K562 (cell line): ENCODE measurements at places on chromosomes 5 and 9. TPM values are rescaled to one million over a fixed set of nuclear protein-coding genes. Genes with fewer than 3 reads are reported as not detected.

The TMEM38B gene
- 46.3 and 52.9 TPM in 2 replicates for total RNA-seq

The TRIP13 gene
- 50.0 and 53.2 TPM in 2 replicates for total RNA-seq

The PRDM9 gene
- total RNA-seq: 0.33 and 0.47 TPM in 2 replicates

The PLPP7 gene
- 0.56 and 0.93 TPM in 2 replicates for total RNA-seq

The ECPAS gene
- total RNA-seq: 90.9 and 97.4 TPM in 2 replicates

The CAPSL gene
- total RNA-seq: not detected in 2 replicates

The PAEP gene
- 0.51 and 0.69 TPM in 2 replicates for total RNA-seq

The CDX1 gene
- total RNA-seq: 0.16 TPM in 1 of 2 replicates, not detected in the other

The FOXD4L6 gene
- total RNA-seq: not detected in 2 replicates

The BAAT gene
- total RNA-seq: 0.27 and 0.36 TPM in 2 replicates

The TMEM215 gene
- not detected in 2 replicates for total RNA-seq

The CDKN2A gene
- total RNA-seq: not detected in 2 replicates

The RALGPS1 gene
- 1.9 and 2.6 TPM in 2 replicates for total RNA-seq

The IQGAP2 gene
- total RNA-seq: 15.0 and 17.4 TPM in 2 replicates

The DMGDH gene
- 0.51 and 0.58 TPM in 2 replicates for total RNA-seq

The PELO gene
- 9.6 and 11.3 TPM in 2 replicates for total RNA-seq

The PCDHB5 gene
- total RNA-seq: not detected in 2 replicates

The LOX gene
- total RNA-seq: 0.09 and 0.34 TPM in 2 replicates

The ADAMTS13 gene
- 0.07 TPM in 1 of 2 replicates, not detected in the other for total RNA-seq

The SLC6A7 gene
- total RNA-seq: not detected in 2 replicates

The ARL14EPL gene
- 0.09 and 0.20 TPM in 2 replicates for total RNA-seq

The S1PR3 gene
- 0.31 and 0.33 TPM in 2 replicates for total RNA-seq

The AQP3 gene
- 25.5 and 27.1 TPM in 2 replicates for total RNA-seq

The RNF38 gene
- total RNA-seq: 8.9 and 9.8 TPM in 2 replicates

The ARSI gene
- 0.04 TPM in 2 replicates for total RNA-seq

The KCTD16 gene
- total RNA-seq: not detected in 2 replicates

The MAN1B1 gene
- total RNA-seq: 33.9 and 36.6 TPM in 2 replicates

The RNF130 gene
- 30.0 and 32.2 TPM in 2 replicates for total RNA-seq

The RASGEF1C gene
- total RNA-seq: 0.31 and 0.35 TPM in 2 replicates

The SLC27A6 gene
- 0.76 and 1.2 TPM in 2 replicates for total RNA-seq

The TMEM245 gene
- total RNA-seq: 24.3 and 26.9 TPM in 2 replicates

The TAF11L5 gene
- 0.53 TPM in 1 of 2 replicates, not detected in the other for total RNA-seq

The GPX8 gene
- 0.62 and 0.69 TPM in 2 replicates for total RNA-seq

The VCAN gene
- total RNA-seq: 0.29 and 0.33 TPM in 2 replicates

The NUP214 gene
- 332 and 336 TPM in 2 replicates for total RNA-seq

The PCDHA7 gene
- not detected in 2 replicates for total RNA-seq

The EPB41L4A gene
- 0.35 TPM in 1 of 2 replicates, not detected in the other for total RNA-seq

The MYOZ3 gene
- total RNA-seq: not detected in 2 replicates

The ZNF618 gene
- total RNA-seq: 13.4 and 13.7 TPM in 2 replicates

The KCNV2 gene
- not detected in 2 replicates for total RNA-seq

The ANKRD34B gene
- total RNA-seq: not detected in 2 replicates

The F2RL2 gene
- total RNA-seq: 0.07 and 0.09 TPM in 2 replicates

The PCDHGA7 gene
- total RNA-seq: not detected in 2 replicates

The TSLP gene
- total RNA-seq: 1.3 and 1.7 TPM in 2 replicates

The PTGER4 gene
- 0.11 and 0.31 TPM in 2 replicates for total RNA-seq

The MYMK gene
- not detected in 2 replicates for total RNA-seq

The OR1Q1 gene
- total RNA-seq: not detected in 2 replicates

The LMBRD2 gene
- 9.7 and 10.1 TPM in 2 replicates for total RNA-seq

The PCDHGC3 gene
- 0.07 and 0.20 TPM in 2 replicates for total RNA-seq

The C5orf46 gene
- not detected in 2 replicates for total RNA-seq

The FCHO2 gene
- 12.2 and 12.4 TPM in 2 replicates for total RNA-seq

The AK8 gene
- not detected in 2 replicates for total RNA-seq

The PCDHGC5 gene
- total RNA-seq: not detected in 2 replicates

The IFT74 gene
- total RNA-seq: 8.5 and 9.3 TPM in 2 replicates

The NNT gene
- 68.4 and 77.8 TPM in 2 replicates for total RNA-seq

The CNTFR gene
- not detected in 2 replicates for total RNA-seq
